ENCODE measurements at places on chromosomes 6 and 20.
A peak's percentile ranks its signal among the peaks of the same experiment; 100 is the strongest.

GRCh38 chr6:121426686-121427085 lies 8.8 kb upstream of the GJA1 start:
- DNase-seq = no peak

- DNase-seq = peak; percentile 59
These were observed 101.5 kb upstream of the OGFRL1 start for GRCh38 chr6:71187141-71187540.

DNA sequence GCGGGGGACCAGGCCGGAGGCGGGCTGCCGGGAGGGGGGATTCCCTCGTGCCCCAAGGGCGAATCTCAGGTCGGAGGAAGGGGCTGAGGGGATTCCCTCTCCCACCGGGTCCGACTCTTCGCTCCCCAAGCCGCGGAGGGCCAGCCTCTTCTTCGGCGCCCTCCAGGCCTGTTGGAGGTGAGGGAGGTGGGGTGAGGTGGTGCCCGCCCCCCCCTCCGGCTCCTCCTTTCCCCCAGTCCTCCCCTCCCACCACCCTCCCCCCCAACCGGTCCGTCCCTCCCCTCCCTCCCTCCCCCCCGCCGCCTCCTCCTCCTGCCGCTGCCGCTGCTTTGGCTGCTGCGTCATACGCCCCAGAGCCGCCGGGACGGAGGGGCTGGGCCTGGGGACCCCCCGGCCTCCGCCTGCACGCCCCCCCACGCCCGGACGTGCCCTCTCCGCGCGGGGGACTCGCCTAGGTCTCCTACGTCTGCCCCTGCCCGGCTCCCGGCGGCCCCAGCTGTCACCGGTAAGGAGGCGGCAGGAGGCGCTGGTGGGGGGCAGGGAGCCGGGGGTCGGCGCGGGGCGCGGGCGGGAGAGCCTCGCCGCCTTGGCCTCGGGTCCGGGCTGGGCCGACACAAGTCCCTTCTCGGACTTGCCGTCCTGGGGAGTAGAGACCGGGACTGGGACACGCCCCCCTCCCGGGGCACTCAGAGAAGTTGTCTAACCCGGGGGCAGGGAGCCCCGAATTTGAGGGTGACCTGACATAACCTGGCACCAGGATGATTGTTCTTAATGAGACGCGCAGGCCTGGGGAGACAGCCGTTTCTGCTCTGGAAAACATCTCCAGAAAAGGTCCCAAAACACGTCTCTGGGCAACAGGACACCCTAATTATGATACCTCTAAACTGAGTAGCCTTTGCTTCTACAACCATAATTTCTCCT lies at the start of gene PHF1:
TSS of gene PHF1 (plus strand) at position 304 of the 921 bp plus-strand sequence. CDS start 1,250 bp downstream, outside the sequence.
- DNase-seq = peak; percentile 78

GRCh38 chr6:54112151-54112650 lies 958 bp downstream of the MLIP start:
- no peak for DNase-seq

DNA sequence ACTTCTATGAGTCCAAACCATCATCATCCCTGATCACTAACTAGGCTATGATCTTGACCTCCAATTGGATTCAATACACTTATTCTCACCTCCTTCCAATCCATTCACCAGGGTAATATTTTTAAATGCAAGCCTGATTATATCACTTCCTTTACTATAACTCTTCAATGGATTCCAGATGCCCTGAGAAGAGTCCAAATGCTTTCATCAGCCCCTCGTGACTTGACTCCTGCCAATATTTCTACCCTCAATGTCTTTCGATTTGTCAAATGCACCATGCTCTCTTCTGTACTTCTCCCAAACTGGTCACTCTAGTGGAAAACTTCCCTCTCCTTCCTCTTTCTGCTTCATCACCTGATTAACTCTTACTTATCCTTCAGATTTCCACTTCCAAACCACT lies 70.8 kb downstream of the CD164 start:
- DNase-seq = no peak

GRCh38 chr6:158481690-158482473 lies 78.0 kb upstream of the TMEM181 start:
- DNase-seq = no peak

DNA sequence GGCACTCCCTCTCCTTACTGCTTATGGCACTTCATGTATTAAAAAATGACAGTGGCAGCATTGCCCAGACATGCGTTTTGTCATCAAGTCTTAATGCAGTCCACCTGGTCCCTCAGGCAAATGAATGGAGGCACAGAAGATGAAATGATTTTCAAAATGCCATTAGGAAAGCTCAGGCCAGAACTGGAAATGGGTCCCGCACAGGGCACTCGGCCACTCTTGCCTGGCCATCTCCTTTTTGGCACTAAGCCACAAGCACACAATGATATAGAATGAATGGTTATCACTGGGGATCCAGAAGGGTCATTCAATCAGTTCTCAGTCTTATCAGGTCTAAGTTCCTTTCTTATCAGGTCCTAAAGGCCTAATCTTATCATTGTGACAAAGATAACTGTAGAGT lies 15.6 kb downstream of the MAS1 start:
- no peak for DNase-seq

- DNase-seq = peak; percentile 46
These were observed 9.5 kb upstream of the HLA-DOA start for GRCh38 chr6:33018904-33019303.

GRCh38 chr6:129744880-129745237 lies 34.9 kb upstream of the ARHGAP18 start:
- DNase-seq = no peak

DNA sequence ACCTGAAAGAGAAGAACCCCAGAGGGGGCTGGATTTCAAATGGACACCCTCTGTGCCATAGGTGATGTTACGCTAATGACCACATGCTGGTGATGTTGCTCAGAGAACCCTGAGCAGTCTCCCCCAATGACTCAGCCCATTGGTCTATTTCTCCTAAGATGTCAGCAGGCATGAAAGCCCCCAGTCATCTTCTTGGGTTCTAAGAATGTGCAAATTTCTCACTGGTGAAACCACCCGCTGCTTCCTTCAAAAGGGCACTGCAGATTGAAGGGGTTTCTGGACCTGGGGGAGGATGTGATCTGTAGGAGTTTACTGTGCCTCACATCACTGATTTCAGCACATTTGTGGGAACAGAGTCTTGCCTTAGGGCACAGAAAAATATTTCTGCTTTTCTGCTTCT lies 298.4 kb upstream of the MOCS1 start:
- no peak for DNase-seq

GRCh38 chr6:159969921-159970320 lies 1.0 kb downstream of the IGF2R start:
- peak; percentile 19 for DNase-seq

DNA sequence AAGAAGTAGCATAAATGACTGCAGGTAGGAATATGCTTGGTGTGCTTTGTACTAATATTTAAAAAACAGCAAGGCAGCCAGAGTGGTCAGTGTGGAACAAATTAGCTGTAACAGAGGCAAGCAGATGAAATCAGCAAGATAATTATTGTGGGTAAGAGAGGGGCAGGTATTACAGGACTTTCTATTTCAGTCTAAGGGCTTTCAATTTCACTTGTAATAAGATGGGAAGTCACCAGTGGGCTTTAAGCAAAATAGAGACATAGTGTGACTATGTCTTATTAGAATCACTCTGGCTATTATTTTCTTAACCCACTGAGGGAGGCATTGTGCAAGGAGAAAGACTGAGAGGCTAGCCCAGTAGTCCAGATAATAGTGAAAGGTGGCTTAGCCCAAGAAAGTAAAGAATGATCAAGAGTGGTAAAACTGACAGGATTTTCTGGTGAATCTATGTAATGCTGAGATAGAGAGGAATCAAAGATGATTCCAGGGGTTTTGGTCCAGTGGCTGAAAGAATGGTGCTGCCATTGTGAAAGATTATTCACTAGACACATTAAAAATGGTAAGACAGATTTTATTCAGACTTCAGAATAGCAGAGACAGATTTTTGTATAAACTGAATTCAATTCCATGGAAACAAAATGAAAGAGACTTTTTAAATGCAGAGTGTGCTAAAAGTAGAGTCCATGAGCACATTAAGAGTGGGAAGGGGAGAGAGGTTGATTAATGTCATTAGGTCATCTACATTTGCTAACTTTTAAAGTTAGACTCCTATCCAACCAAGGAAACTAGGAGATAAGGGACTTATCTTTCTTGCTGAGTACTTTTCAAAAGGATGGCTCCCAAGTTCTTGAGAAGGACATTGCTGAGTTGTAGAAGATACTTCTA lies 1136.0 kb downstream of the HACE1 start:
- no peak for DNase-seq

- no peak for DNase-seq
These were observed 309.3 kb downstream of the FARS2 start for GRCh38 chr6:5570641-5571040.

- DNase-seq = no peak
These were observed 230.8 kb downstream of the CDH4 start for GRCh38 chr20:61482901-61483300.

DNA sequence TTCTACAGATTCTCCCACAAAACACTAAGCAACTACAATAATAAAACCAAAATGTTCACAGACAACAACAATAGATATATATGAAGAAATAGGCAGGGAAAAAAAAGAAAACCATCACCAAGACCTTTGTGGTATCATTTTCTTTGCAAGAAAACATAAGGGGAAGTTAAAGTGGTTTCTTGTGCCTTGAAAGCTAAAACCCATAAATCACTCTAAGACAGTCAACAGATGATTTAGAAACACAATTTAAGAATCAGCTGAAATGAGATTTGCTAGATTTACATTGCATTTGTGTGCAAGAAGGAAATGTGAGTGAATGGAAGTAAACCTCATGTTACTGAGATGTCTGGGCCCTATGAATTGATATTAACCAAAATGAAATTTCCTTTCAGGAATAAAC lies 1265.4 kb upstream of the GJE1 start:
- peak; percentile 75 for DNase-seq

- no peak for DNase-seq
These were observed 5.0 kb upstream of the CAP2 start for GRCh38 chr6:17388365-17388764.

- DNase-seq = no peak
These were observed 7.7 kb downstream of the TPMT start for GRCh38 chr6:18147160-18147559.

DNA sequence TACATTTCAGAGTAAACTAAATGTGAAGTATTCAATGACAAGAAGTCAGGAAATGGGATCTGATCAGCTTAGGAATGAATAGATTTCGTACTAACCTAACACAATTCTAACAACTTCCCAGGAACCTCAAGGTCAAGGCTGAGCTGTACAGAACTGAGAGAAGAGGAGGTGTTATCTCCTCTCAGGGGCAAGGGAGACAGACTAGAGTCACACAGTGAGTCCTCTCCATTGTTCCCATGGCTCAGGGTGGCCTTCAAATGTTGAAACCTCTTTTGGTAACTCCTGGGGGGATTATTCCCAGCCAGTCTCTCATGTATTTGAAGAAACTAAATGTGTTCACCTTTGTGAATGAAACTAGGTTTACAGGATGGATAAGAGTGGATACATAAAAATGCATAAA lies 27.7 kb downstream of the ELOVL2 start:
- DNase-seq = no peak

- peak; percentile 84 for DNase-seq
These were observed 38.9 kb upstream of the THBS2 start for GRCh38 chr6:169292338-169293124.

- DNase-seq = no peak
These were observed 240.0 kb downstream of the TMEM242 start for GRCh38 chr6:157083343-157083742.

DNA sequence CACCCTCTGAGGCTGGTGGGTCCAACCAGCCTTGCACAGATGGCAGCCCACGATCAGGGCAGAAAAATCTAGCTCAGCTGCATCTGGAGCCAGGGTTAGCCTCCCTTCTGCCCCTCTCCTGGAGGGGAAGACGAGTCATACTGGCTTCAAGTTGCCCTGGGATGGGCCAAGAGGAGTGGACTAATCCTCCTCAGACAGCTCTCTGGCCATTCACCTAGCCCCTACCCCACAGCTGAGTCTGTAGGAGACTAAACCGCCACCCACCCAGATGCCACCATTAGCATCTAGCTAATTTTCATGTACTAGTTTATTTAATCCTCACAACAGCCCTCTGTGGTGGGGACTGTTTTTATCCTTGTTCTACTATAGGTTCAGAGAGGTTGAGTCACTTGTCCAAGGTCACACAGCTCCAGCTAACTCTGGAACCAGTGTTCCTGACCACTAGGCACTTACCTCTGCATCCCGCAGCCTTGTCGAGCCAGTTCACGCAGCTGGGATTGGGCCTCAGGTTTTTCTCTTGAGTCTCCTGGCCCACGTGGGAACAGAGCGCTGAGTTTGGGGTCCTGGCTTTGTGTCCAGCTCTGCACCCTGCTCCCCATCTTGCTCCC lies 48.5 kb upstream of the CCDC167 start:
- no peak for DNase-seq

DNA sequence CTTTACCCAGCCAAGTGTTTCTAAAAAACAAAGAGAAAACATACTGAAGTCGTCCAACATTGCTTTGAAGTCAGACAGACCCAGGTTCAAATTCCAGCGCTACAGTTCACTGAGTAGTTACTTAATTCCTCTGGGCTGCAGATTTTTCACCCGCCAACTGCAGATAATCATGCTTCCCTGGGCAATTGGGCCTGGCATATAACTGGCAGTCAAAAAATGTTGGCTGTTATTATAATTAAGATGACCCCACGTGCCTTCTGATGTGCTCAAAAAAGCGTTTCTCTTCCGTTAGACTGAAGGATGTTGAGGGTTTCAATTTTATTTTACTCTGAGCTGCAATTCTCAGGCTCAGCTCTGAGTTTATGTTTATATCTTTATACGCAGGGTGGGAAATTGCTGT lies 156.1 kb upstream of the CITED2 start:
- DNase-seq = no peak

GRCh38 chr6:18491308-18492045 lies 104.3 kb downstream of the RNF144B start:
- no peak for DNase-seq

DNA sequence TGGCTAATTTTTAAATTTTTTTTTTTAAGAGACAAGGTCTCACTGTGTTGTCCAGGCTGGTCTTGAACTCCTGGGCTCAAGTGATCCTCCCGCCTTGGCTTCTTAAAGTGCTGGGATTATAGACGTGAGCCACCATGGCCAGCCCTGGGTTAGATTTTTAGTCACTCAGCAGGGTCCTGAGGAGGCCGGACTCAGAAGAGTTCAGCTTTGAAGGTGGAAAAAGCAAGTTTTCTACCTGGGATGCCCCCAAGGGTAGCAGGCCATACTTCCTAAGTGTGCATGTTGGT lies 44.2 kb downstream of the FGD2 start:
- DNase-seq = no peak

- DNase-seq = no peak
These were observed 77.4 kb downstream of the TTLL2 start for GRCh38 chr6:167402195-167402686.

Measured in Kasumi-1 (cell line).